Stimulated activated CD8-positive, alpha-beta memory T cell treated with anti-CD3 and anti-CD28 coated beads, Interleukin-4, amount 100 ng/mL, for 1 hour (primary cell): ENCODE measurements at places on chromosomes 5 and 9.

GRCh38 chr5:41416336-41416735 is 94.1 kb downstream of the PLCXD3 start:
- no peak for DNase-seq

DNA sequence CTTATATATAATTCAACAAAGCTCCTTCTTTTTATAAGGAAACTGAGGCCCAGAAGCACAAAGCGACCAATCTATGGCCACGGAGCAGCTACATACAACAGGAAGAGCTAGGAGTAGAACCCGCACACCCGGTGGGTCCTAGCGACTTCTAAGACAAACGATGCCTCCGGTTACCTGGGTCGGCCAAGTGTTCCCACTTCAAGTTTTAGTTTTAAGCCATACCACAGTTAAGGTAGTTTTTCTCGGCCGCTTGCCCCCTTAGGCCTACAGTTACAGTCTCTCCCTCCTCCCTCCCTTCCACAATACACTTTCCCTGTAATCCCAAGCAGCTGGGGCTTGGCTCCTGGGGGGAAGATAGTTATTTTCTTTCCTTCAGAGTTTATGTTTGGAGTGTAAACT is 533 bp downstream of the SREK1IP1 start:
- no peak for DNase-seq

GRCh38 chr9:124133727-124134126 is 122.2 kb downstream of the LHX2 start:
- no peak for DNase-seq

DNA sequence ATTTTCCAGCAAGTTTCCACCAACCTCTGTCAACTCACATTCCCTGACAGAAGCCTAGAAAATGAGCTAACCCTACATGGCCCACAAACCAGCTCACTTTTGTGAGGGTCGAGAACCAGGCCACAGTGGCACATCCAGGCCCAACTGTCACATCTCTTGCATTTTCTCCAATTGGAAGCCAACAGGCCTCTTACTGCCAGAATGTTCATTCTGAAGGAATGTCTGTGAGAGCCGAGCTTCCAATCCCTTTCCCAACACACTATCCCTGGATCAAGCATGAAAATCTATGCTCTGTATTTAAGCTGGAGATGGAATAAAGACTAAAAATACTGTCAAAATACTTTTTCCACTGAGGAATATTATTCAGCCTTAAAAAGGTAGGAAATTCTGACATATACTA is 20.0 kb downstream of the MARCHF3 start:
- DNase-seq = no peak

DNA sequence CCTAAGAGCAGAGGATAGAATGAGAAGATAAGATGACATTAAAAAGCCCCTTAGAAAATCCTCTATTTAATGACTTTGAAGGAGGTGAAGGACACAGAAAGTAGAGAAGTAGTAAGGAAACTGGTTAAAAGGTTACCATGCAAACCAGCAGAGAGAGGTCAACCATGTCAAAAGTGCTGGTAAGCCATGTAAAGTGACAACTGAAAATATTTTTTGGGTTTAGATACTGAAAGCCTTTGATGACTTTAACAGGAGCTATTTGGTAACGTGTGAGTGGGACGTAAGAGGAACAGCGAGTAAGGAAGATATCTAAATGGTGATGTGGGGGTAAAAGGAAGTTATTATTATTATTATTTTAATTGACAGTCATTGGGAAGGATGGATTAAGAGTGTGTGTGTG is 56.9 kb downstream of the MACIR start:
- DNase-seq = no peak

DNA sequence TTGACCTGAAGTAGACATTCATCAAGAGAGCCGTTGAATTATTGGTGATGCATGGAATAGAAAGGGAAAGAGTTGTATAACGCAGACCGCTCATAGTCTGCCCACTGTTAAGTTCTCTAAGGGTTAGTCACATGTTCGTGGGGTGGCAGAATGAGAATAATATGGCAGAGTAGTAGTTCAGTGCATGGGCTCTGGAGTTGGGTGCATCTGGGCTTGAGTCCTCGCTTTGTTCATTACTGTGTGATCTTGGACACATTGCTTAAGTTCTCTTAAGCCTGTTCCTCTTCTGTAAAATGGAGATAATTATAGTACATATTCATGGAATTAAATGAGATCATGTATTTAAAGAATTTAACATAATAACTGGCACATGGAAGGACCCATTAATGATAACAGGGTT is 23.6 kb downstream of the TNPO1 start:
- DNase-seq = no peak

GRCh38 chr9:87442451-87442850 is 55.2 kb upstream of the DAPK1 start:
- no peak for DNase-seq
